ENCODE measurements at places on chromosomes 13 and 19.

DNA sequence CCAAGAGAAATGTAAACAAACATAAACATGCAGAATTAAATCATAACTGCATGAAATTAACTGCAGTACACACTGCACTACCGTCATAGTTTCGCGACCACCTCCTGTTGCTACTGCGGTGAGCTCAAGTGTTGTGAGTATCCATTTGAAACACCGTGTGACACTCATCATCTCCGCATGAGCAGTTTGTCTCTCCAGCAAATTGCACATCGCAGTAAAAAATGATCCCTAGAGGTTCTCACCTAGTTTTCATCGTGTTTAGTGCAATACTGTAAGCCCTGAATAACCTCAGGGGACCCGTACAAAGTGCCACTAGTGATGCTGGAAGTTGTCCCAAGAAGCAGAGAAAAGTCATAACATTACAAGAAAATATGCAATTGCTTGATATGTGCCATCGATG is 147.7 kb downstream of the DPF1 start:
- no peak for DNase-seq

DNA sequence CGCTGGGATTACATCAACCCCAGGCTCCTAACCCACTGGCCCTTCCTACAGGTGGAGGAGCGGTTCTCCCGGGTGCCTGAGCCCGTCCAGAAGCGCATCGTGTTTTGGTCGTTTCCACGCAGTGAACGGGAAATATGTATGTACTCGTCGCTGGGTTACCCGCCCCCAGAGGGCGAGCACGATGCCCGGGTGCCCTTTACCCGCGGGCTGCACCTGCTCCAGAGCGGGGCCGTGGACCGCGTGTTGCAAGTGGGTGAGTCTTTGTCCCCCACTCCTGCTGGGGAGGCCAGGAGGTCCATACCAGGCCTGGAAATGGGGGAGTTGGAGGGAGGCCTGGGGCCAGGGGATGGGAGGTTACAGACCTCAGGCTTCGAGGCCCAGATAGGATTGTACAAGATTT is 4.4 kb downstream of the ZSWIM4 start:
- no peak for DNase-seq

DNA sequence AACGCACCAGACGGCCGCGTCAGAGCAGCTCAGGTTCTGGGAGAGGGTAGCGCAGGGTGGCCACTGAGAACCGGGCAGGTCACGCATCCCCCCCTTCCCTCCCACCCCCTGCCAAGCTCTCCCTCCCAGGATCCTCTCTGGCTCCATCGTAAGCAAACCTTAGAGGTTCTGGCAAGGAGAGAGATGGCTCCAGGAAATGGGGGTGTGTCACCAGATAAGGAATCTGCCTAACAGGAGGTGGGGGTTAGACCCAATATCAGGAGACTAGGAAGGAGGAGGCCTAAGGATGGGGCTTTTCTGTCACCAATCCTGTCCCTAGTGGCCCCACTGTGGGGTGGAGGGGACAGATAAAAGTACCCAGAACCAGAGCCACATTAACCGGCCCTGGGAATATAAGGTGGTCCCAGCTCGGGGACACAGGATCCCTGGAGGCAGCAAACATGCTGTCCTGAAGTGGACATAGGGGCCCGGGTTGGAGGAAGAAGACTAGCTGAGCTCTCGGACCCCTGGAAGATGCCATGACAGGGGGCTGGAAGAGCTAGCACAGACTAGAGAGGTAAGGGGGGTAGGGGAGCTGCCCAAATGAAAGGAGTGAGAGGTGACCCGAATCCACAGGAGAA is 1.9 kb downstream of the PPP1R12C start:
- no peak for DNase-seq

DNA sequence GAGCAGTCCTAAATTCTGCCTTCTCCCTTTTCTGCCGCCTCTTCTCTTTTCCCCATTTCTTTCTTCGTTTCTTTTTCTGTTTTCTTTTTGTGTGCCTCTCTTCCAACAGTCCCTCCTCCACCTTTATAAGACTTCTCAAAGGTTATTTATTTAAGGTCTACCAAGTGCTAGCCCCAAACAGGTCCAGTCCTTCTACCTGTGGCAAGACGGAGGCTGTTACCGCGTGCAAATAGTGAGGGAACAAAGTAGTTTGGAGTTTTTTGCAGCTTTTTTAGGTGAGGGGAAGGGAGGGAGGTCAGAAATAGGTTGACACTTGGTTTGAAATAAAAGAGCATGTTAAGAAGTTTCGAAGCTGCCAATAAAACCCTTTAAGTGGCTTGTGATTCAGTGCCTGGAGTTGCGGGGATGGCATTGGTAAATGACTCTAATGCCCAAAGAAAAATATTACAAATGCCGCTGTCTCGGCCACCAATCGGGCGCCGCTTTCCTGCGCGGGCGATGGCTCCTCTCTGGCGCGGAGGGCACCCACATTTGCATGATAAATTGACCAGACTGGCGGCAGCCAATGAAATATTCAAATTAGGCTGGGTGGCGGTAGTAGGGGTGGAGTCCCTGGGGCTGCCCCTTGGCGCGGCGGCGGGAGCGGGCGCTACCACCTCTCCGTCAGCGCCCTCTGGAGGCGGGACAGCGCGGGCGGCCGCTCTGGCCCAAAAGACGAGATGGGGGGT is 7.5 kb upstream of the TSHZ3 start:
- no peak for DNase-seq

- no peak for DNase-seq
Observed at GRCh38 chr19:28972058-28972852, 240.7 kb downstream of the UQCRFS1 start.

DNA sequence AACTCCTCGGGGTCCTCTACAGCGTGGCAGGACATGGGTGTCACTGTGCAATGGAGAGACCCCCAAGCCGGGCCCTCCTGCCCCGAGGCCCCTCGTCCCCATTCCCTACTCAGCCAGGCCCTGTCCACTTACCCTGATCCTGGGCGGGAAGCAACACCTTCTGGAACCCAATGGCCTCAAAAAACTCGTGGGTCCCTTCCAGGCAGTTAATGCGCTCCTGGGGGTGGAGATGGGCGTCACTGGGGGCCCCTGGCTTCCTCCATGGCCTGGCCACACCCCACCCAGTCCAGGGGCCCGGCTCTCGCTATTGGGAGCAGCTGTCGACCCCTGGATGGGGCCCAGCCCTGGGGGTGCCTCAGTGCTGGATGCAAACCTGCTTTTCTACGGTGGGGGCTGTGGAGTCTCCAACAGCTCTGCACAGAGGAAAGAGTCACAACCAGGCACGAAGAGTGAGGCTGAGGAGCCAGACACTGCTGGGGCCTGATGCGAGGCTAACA is 10.8 kb downstream of the UBXN6 start:
- no peak for DNase-seq

All from urothelium cell line (cell line).